Activated gamma-delta T cell treated with anti-CD3 and anti-CD28 coated beads, Interleukin-2, amount 50 U/mL, for 16 hours (primary cell): ENCODE measurements at places on chromosomes 3 and 15.
A peak's percentile ranks its signal among the peaks of the same experiment; 100 is the strongest.

DNA sequence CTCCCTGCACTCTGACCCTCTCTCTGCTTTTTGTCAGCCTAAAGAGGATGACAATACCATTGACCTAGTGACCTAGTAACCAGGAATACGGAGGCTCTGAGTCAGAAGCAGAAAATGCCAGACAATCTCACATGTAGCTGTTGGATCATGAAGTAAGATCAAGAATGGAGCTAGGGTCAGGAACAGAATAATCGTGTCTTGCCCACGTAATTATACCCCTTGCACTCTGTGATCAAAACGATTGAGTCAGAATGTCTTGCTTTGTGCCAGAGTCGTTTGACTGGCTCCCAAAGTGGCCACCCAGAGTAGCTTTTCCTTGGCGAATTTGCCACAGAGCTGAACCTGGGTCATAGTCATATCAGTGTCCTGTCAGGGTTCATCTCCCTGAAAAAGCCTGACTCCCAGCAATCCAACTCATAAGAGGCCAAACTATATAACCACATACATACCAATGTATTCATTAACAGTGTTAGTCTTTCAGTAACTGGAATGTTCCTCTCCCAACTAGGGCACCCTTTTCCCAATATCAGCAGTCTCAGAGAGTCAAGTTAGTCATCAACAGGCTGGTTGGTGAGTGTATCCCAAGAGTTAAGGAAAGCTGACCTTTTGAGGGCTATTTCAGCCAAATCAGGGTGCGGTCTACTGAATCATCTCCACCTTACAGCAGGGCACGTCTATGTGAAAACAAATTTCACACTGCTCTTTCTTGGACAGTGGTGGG, 5.0 kb upstream of the CDV3 start:
- DNase-seq, result no peak

DNA sequence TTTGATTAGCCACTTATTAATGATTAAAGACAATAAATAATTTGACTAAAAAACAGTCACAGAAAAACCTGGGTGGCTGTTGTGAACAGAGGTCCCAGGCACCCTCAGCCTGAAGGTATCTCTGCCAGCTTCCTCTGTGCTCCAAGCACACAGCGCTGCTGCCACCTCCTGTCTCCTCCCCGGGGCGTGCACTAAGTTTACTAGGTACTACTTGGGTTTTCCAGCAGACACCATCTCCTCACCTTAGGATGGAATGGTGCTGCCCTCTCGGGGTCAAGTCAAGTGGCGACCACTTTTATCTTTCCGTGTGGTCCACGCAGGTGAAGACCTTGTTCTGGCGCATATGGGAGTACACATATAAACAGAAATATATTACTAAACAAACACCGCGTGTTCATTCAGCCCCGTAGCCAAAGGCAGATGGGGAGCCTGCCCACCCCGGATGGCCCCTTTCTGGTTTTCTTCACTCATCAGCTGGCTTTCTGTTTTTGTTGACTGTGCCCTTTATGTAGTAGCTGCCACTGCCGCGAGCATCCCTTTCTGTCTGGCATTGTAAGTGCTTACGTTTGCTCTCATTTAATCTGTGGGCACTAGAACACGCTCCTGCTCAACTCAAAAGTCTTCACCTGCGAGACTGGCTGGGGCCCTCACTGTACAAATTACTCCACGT, 128.0 kb downstream of the LRIG1 start:
- DNase-seq, result no peak

DNA sequence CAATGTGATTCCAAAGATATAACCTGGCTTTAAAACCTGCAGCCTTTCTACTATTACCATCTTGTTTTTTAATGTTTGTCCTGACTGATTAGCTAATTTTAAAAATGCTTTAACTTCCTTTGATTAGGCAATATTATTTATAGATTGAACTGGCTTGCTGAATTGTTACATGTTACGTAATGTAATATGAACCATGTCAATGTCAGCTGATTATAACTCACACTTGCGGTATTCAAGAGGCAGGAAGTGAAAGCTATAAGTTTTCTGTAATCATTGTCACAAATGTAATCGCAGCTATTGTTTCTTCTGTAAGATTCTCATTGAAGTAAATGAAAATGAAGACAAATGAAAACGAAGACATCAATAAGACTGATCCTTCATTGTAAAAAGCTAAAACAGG, 146.8 kb downstream of the ROBO2 start:
- DNase-seq, result no peak

DNA sequence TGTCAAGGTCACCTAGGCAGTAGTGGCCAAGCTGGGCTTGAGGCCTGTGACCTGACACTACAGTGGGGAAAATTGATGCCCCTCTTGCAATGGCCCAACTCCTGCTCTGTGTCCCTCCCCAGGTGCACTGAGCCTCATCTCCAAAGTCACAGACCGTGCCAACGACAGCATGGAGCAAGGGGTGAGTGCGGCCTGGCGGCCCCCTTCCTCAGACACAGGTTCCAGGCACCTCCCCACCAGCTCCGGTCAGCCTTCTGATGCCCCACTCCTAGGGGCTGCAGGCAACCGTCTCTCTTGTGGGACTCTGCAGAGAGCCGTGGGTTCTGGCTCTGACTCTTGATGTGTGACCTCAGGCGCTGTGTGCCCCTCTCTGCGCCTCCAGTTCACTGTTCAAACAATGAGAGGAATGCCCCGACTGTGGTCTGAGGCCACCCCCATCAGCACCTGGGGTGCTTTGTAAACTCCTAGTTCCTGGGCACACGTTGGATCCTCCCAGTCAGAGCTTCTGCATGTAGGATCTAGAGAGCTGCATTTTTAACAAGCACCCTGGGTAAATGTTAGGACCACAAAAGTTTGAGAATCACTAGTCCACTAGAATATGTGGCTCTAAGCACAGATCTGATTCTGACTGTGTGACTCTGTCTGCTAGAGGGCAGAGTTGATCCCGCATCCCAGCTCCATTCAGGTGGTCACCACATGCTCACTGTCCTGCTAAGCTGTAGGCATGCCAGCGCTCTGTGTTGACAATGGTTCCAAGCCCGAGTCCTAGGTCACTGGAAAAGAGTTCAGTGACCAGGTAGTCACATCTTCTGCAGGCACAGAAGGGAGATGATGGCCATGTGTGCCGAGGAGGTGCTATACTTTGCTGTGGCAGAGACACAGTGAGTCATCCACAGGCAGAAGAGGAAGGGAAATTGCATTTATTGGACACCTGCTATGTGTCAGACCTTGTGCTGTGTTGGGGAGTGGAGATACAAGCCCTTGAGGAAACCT, 46.2 kb upstream of the NR2C2 start:
- DNase-seq, result no peak

DNA sequence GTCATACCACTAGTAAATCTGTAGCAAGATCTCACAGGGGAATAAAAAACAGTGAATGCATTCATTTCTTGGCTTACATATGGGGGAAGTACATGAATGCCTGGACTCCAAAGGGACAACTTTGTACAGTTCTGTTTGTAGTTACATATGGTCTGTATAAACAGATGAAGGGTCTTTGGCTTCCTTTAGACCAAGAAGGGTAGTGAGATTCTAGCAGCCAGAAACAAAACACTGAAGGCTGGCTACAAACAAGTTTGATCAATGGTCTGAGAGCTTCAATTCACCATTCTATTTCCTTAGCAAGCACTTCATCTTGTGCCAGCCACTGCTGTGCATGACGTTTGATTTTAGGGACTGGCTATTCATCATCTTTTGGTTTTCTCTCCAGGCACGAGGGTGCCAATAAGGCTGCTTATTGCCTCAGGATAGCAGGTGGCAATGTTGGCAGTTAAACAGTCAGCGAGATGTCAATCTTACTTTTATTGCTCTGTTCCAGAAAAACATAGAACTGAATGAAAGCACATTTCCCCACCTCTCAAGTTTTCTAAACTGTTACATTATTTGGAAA, 313.7 kb upstream of the COL8A1 start:
- DNase-seq, result no peak

- no peak for DNase-seq
Measured at GRCh38 chr3:84965141-84965540, 6.4 kb downstream of the CADM2 start.

GRCh38 chr3:45682311-45682710, 6.9 kb upstream of the SACM1L start:
- DNase-seq, result no peak

DNA sequence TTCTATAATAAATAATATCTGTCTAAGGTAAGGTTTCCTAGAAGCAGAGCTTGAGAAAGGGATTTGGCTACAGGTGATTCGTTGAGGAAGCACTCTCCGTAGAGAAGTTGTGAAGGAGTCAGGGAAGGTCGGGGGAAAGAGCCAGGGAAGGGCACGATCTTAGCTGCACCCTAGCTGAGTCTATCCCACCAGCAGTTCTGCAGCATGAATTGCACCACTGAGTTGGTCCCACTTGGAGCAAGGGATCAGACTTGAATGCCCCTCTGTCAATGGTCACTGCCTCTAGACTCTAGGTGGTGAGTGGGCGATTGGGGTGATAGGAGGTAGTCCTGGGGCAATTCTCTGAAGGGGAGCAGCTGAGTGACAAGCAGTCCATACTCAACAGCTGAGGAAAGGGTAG, 13.5 kb downstream of the TMC3 start:
- DNase-seq, result no peak

DNA sequence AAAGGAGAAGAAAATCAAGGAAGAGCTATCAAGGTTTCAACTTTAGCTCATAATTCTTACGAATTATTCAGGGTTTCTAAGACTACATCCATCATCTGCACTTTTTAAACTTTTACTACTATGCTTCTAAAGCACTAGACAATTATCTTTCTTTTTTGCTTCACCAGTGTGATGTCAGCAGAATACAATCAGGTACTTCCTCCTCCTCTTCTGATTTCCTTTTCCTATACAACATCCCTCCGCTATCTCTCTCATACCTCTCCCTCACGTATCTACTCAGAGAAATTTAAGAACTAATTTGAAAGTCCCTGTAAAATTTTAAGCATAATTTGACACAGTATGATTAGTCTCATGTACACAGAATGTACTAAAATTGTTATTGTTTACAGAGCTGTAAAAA, 47.3 kb upstream of the USP50 start:
- no peak for DNase-seq

DNA sequence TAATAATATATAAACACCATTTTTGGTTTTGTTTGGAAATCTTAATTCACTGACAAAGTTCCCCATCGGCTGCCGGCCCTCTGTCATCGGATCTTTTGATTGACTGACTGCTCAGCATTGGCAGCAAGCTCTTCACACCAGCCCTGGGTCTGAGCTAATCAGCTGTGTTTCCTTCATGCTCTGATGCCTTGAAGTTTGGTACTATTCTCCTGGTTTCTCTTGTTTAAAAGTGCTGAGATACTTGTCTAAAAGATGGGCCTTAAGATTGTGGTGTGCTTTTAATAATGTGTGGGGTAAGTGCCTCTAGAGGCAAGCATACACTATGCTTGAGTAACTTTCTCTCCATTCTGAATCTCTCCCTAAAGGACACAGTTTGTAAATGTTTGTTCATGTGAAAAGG, 415.5 kb upstream of the TPRG1 start:
- DNase-seq, result no peak

DNA sequence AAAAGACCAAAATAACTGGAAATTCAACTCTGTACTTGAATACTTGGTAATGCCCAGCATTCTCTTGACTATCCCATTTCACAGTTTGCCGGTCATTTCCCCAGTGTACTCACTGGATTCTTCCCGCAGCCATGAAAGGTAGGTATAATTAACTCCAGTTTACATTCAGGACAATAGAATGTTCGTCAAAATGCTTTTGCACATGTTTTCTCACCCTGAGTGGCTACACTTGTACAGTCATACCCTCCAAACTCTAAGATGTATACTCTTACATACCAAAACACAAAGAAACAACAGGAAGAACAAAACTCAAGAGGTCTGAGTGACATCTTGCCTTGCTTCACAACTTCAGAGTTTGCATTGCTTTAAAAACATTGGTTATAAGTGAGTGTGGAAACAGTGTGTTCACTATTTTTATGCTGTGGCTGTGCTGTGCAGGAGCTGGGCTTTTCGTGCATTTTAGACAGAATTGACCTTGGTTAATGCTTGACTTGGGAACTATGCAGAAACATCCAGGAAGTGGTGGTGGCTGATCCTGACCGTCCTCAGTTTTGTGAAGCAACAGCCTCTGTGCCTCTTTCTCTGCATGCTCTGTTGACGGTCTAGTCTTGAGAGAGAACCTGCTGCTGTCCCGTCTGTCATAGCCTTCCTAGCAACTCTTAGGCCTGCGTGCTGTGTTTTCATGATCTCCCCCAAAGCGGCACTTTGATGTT, 90.5 kb downstream of the IGF1R start:
- DNase-seq, result no peak

GRCh38 chr3:16824081-16824696, 60.6 kb upstream of the PLCL2 start:
- DNase-seq, result peak; percentile 7

- DNase-seq, result no peak
Measured at GRCh38 chr15:48671103-48672022, 25.9 kb upstream of the FBN1 start.

GRCh38 chr3:139074565-139075115, 29.9 kb upstream of the PRR23C start:
- DNase-seq, result no peak
